ENCODE measurements at places on chromosomes 3 and 15.

- no peak for DNase-seq
These were observed 34.5 kb upstream of the ABHD10 start for GRCh38 chr3:111944372-111944771.

DNA sequence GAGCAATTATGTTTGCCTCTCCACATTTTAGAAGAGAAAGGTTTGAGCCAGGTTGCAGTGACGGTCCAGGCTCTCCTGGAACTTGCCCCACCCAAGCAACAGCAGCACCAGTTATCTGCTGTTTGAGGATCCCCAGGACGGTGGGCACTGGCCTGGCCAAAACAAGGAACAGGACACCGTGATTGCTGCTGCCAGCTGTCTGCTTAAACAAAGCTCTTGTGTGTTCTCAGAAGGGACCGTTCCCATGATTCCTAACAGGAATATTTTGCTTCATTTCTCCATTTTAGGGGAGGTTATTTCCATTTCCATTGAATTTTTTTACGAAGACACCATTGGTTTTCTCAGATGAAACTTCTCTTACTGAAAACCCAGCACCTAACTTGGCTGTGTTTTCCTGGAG lies 66.4 kb upstream of the RPL35A start:
- DNase-seq = no peak

GRCh38 chr3:184379358-184380184 lies at the start of gene CHRD:
Gene CHRD, plus strand, starts transcription at chr3:184380054. Its CDS starts 265 bp downstream, at chr3:184380319.
- DNase-seq = peak; percentile 74

DNA sequence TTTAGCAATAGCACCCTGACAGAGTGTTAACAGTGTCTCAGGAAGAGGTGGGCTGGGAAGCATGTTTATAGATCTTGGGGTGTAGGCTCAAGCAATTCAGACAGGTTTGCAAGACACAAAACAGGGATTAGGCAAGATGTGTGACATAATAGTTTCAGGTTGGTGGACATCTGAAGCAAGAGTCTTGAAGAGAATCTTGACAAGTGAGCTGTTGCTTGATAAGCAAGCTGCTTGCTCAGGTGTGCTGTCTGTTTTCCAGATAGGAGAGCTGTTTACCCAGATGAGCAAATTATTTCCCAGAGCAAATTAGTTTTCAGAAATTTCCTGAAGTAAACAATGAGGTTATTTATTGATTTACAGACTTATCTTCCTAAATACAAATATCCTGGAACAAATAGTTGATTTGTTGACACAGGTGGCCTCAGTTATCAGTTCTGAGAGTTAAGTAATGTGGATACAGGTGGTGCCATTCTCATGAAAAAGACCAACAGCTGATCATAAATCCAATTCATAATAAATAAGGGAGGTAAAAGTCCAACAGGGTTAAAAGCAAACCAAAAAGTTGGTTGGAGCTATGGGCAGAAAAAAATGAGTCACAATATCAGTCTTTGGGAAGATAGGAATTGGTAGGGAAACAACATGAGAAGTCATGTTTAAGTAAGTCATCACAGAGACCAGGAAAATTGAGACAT lies 437.3 kb downstream of the TBL1XR1 start:
- DNase-seq = no peak

DNA sequence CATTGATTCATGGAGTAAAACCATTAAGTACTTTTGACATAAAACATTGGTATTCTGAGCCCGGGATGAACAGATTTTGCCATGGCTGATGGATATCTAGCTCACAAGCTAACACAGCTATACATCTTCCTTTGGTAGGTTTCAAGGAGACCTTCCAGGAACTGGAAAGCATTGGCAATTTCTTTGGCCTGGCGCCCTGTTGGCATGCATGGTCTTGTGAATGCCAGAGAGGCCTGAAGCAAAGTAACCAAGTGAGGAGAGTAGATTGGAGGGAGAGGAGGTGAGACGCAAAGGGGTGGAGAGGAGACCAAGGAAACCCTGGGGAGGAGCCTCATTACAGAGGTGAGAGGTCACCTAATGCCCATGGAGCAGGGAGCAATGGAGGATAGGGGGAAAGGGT lies 67.2 kb downstream of the SQOR start:
- DNase-seq = no peak

GRCh38 chr15:80475572-80475971 lies 71.4 kb downstream of the ARNT2 start:
- no peak for DNase-seq

- no peak for DNase-seq
These were observed 25.9 kb upstream of the SNRK start for GRCh38 chr3:43260412-43260811.
